ENCODE measurements at places on chromosomes 12 and 14.

GRCh38 chr12:104752016-104752415 lies 206.1 kb downstream of the SLC41A2 start:
- no peak for DNase-seq

- no peak for DNase-seq
Observed at GRCh38 chr12:105270671-105271255, 34.8 kb upstream of the APPL2 start.

DNA sequence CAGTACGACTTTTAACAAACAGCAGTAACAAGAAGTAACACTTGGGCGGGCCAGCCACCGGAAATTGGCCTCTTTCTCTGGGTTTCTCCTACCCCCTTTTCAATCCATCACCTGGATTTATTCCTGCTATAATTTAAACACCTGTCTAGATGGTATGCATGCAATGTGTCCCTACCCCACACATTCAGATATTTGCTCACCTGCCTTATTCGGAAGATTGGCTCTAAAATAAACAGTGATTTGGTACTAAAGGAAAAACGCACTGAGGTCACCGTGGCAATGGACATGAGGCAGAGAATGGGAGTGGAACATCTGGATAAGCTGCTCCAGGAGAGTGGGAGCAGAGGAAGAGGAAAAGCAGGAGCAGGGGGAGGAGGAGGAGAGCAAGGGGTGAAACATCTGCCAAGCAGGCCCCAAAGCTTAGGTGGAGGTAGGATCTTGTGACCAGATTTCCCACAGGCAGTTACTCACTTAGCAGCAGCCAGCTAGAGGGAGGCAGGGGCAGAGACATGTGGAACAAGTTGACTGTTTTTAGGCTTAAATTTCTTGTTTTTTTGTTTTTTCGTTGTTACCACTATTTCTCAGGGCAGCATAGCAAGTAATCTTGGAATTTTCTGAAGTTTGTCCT lies 150.9 kb downstream of the TTLL5 start:
- no peak for DNase-seq

GRCh38 chr12:49887091-49887490 lies 16.6 kb downstream of the FAIM2 start:
- DNase-seq: no peak

All from DMS79 (cell line).